ENCODE measurements at places on chromosomes 5 and 9.

GRCh38 chr9:127785023-127785932 lies 556 bp upstream of the CDK9 start:
- peak; percentile 91 for DNase-seq

GRCh38 chr5:112555197-112555596 lies 136.1 kb upstream of the EPB41L4A start:
- no peak for DNase-seq

- DNase-seq, result peak; percentile 81
These were observed at the start of gene CORO2A for GRCh38 chr9:98192503-98193335. TSS of gene CORO2A (minus strand) at chr9:98192637. CDS start at chr9:98157660, 34,977 bp downstream.

GRCh38 chr5:171483551-171484135 lies 64.2 kb downstream of the FGF18 start:
- no peak for DNase-seq

GRCh38 chr5:124659798-124660197 lies 86.6 kb downstream of the ZNF608 start:
- DNase-seq, result no peak

All from natural killer cell (primary cell).